ENCODE measurements at places on chromosomes 4 and X.

- no peak for DNase-seq
Measured at GRCh38 chr4:156858071-156858470, 113.5 kb downstream of the PDGFC start.

- DNase-seq, result no peak
Measured at GRCh38 chrX:70720721-70721120, 187.8 kb downstream of the TEX11 start.

DNA sequence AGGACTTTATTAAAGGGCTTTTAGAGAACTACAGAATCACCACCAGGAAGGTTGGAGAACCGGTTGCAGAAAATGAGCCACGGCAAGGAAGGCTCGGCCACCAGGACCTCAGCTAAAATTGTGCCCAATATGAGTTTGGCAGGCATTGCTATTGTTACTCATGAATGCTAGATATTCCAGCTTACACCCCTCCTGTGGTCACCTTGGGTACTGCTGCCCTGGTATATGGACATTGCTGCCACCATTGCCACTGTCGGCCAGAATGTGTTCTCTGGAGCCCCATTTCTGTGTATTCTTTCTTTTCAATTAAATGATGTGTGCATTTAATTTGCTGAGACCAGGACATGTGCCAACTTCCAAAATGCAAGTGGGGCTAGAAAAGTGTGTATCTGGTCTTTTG is 626.7 kb upstream of the BOD1L1 start:
- DNase-seq, result peak; percentile 1

GRCh38 chr4:11456401-11456800 is 27.7 kb upstream of the HS3ST1 start:
- no peak for DNase-seq

- no peak for DNase-seq
Measured at GRCh38 chr4:36292556-36293188, 11.3 kb downstream of the DTHD1 start.

GRCh38 chrX:148552775-148553174 is 52.4 kb downstream of the AFF2 start:
- DNase-seq, result no peak

DNA sequence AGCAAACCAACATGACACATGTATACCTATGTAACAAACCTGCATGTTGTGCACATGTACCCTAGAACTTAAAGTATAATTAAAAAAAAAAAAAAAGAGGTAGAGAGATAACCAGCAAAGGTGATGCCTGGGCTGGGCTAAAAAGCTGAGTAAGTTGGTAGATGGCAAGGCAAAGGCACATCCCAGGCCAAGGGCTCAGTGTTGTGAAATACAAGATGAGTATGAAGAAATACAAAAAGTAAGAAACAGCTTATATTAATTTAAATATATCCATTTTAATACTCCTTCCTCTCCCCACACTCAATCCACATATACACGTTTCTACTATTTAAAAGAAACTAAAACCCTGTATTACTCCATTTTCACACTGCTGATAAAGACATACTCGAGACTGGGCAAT is 25.8 kb downstream of the TEC start:
- DNase-seq, result no peak

- DNase-seq, result no peak
Measured at GRCh38 chr4:185071236-185071811, 53.0 kb downstream of the HELT start.

DNA sequence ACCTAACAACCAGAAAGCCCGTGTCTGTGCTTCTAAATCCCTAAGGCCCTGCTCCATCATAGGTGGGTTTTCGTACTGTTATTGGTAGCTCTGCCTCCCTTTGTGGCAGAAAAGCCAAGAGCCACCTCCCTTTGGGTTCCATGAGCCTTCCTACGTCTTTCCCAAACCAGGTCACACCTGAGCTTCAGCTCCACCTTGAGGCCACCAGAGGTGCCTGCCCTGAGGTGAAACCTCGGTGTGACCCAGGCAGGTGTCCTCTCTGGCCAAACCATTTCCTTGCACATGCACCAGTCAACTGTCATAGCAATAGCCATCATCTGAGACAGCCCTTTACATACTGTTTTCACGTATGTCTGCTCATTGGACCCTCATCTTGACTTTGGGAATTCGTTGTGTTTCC is 188.0 kb upstream of the RBPJ start:
- no peak for DNase-seq
